Stimulated activated CD4-positive, alpha-beta T cell treated with anti-CD3 and anti-CD28 coated beads, Interleukin-4, amount 100 ng/mL, for 1 hour (primary cell): ENCODE measurements at places on chromosomes 7 and 10.

GRCh38 chr7:100061518-100062193 is 12.1 kb downstream of the ZSCAN21 start:
- no peak for DNase-seq

DNA sequence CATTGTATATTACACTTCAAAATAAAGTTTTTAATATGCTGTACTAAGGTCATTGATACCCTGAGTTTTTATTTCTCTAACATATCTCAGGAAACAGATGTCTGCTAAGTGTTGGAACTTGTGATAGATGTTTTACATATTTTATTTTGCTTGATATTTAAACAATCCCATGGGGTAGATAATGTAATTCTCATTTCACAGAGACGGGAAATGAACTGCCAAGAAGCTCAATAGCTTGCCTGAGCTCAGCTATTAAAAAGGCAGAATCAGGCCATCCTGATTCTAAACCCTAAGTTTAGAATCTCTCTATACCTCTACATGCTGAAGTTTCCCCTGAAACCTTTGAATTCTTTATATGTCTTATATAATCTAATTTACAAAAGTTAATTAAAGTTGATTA is 126.3 kb downstream of the LRRC18 start:
- no peak for DNase-seq

DNA sequence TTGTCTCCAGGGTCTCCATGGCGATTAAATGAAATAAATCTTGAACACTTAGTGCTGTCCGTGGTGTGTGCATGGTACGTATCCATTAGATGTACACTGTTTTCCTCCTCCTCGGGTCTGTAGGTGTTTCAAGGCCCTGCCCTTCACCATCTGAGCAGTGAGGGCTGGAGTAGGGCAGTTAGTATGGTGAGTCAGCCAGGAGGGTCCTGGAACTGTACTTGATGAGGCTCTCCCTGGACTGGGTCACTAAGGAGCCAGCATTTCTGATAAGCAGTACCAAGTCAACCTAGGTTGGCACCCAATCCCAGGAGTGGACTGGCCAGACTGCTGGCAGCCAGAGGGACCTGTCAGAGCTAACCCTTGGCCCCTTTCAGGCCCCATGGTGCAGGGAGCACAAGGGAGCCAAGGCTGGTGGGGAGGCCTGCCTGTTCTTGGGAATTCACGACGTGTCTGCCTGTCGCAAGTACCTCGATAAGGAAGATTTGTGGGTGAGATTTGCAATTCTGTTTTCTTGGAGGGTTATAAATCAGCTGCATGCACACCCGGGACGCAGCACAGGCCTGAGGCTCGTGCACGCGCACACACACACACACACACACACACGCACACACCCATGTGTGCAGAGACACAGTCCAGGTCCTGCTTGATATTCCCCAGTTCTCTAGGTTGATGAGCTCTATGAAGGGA is 114.2 kb downstream of the ZMIZ1 start:
- no peak for DNase-seq

DNA sequence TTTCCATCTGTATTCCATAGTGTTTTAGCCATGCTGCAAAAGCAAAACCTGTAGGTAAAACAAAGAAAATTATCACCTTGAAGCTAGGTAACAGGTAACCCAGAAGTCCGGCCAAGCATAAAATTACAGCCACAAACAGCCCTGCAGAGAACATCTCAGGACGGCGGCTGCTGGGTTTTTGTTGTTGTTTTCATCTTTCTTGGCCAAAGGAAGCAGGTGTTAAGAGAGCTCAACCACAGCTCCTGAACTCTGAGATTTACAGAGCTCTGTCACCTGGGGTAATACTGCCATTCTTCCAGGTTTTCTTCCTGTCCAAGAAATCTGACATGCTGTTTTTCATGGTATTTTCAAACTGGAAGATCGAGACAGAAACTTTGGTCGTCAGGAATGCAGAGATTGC is 847 bp upstream of the SCIN start:
- DNase-seq, result no peak

GRCh38 chr10:132450466-132450824 is 53.4 kb downstream of the PWWP2B start:
- no peak for DNase-seq

- no peak for DNase-seq
Measured at GRCh38 chr10:35743851-35744250, 101.8 kb upstream of the FZD8 start.

DNA sequence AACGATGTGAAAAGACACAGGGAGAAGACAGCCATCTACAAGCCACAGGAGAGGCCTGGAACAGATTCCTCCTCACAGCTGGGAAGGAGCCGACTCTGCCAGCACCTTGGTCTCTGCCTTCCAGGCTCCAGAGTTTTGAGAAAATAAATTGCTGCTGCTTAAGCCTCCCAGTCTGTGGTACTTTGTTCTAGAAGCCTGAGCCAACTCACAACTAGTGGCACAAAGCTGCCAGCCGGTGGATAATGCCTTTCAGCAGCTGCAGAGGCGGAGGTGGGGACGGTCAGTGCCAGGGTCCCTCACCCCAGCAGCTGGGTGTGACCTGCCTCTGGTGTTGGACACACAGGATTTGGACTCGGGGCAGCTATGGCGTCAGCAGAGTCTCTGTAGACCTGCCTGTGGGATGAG is 255.4 kb upstream of the PITRM1 start:
- no peak for DNase-seq

DNA sequence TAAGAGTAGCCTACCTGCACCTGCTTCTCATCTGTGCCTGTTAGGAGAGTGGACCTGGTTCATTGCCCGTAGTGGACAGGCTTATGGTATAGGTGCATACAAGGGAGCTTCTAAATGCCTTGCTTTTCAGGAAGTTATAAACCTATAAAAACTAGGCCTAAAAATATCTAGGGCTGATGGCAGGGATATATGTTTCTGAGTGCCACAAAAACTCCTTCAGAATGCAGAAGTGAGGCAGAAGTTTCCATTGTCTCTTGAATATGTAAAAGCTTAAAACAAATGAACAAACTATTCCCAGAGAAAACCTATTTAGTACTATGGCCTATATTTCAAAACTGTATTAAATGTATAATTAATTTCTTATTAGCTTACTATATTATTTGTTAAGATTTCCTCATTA is 91.8 kb downstream of the RNLS start:
- DNase-seq, result no peak

- DNase-seq, result no peak
Measured at GRCh38 chr10:63717027-63717715, 196.0 kb downstream of the REEP3 start.

GRCh38 chr10:96641396-96642295 is 54.8 kb upstream of the TM9SF3 start:
- DNase-seq, result no peak

- no peak for DNase-seq
Measured at GRCh38 chr10:86263209-86263608, 103.4 kb downstream of the GRID1 start.

- peak; percentile 76 for DNase-seq
Measured at GRCh38 chr7:100965723-100966541, 3.4 kb upstream of the MUC12 start.

GRCh38 chr10:103188853-103189252 is 4.2 kb downstream of the NT5C2 start:
- DNase-seq, result no peak

- no peak for DNase-seq
Measured at GRCh38 chr10:475709-476454, 213.6 kb downstream of the DIP2C start.

DNA sequence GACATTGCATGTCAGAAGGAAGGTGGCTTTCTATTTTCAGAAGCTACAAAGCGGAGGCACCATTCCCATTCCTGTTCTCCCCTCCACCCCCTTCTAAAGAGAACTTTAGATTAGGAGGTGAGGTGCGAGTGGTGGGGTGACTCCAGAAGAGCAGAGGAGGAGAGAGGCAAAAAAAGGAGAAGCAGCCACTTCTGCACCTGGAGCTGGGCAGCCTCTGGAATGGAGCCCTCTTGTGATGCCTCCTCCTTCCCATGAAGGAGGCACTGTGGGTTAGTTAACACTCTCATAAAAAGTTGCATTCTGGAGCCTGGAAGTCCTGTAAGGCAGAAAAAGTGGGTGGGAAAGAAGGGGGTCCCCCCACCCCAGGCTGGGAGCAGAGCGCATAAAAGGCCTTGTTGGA is 4.8 kb downstream of the PTF1A start:
- DNase-seq, result no peak

- DNase-seq, result no peak
Measured at GRCh38 chr10:970311-971149, 17.7 kb upstream of the GTPBP4 start.

DNA sequence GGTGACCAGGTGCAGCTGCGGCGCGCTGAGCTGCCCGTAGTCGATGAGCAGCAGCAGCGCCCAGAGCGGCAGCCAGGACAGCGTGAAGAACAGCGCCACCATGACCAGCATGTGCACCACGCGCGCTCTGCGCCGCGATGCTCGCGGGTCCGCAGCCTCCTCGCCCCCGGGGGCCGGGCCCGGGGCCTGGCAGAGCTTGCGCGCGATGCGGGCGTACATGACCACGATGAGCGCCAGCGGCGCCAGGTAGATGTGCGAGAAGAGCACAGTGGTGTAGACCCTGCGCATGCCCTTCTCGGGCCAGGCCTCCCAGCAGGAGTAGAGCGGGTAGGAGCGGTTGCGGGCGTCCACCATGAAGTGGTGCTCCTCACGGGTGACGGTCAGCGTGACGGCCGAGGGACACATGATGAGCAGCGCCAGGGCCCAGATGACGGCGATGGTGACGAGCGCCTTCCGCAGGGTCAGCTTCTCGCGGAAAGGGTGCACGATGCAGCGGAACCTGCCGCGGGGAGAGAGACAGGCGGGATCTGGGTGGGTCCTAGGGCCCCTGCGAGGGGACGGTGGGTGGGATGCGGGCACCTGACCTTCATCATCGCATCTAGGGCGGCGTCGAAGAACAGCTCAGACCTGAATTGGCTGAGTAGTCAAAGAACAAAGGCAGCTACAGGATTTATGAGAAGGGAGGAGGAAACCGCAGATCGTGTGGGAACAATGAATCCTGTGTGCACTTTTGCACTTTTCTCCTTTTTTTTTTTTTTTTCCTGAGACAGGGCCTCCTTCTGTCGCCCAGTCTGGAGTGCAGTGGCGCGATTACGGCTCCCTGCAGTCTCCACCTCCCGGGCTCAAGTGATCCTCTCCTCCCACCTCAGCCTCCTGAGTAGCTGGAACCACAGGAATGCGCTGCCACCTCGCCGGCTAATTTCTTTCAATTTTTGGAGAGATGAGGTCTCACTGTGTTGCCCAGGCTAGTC is 22.4 kb upstream of the PPA1 start:
- DNase-seq, result peak; percentile 23

GRCh38 chr7:88169717-88170320 is 50.0 kb downstream of the SRI start:
- DNase-seq, result no peak

- no peak for DNase-seq
Measured at GRCh38 chr10:11760861-11761260, 18.7 kb downstream of the ECHDC3 start.

GRCh38 chr10:5812283-5813090 is 747 bp downstream of the GDI2 start:
- peak; percentile 32 for DNase-seq

DNA sequence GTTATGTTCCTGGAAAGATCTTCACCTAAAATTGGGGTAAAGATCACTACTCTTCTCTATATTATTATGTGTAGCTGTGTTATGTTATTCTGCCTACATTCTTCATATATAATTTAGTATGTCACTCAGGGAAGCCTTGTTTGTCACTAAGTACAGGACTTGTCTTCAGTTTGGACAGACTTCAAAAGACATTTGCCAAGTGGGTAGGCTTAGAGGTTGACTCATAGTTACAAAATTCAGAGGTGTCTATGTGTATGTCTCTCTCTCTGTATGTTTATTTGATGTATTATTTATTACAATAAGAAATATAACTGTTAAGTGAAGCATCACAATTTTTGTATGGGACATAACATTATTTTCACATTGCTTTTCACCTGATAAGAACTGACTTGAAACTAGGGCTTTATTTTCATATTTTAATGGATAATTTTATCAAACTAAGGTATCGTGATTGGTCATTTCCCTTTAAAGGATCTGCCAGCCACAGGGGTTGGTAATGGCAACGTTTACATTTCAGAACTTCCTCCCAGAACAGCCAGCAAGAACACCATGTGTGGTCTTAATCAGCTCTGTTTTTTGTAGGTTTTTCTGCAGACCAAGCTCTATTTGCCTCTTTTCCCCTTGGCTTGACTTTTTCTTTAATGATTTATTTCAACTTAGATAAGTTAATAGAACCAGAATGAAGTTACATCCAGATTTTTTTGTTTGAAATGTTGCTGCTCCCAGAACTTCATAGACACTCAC is 262.1 kb upstream of the CACNA2D1 start:
- no peak for DNase-seq

DNA sequence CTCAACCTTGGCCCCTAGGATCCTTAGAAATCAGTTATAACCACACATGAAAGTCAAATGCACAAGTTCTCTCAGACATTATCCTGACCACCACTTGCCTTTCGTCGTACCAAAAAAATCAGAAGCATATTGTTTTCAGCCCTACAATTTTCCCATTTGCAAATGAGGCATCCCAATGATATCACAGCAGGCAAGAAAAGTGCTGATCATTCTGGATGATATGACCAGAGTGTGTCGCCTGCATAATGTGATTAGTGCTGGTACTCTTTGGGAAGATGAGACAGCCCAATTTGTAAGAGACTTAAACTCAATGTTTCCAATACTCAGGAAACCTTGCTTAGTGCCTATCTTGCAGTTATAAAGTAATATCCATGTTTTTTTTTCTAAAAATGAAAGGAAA is 168.0 kb downstream of the SORCS1 start:
- DNase-seq, result no peak

DNA sequence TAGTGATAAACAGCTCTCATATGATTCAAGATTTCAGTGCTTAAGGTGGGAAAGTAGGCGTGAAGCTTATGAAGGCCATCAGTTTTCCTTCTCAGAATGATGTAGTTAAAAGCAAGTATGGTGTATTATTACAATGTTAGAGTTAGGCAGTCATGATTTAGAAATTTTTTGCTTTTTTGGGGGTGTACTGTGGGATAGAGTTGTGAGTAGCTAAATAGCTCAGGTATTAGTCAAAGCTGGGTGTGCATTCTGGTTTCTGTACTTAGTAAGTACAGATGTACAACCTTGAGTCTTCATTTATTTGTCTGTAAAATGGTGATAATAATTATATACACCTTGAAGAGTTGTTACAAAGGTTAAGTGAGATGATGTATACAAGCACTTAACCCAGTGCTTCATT is 52.2 kb downstream of the R3HCC1L start:
- DNase-seq, result no peak

GRCh38 chr7:141439776-141440175 is 111.4 kb upstream of the AGK start:
- no peak for DNase-seq

GRCh38 chr10:122171302-122172075 is 99.6 kb upstream of the BTBD16 start:
- no peak for DNase-seq
